ENCODE measurements at places on chromosomes 2 and 18.

DNA sequence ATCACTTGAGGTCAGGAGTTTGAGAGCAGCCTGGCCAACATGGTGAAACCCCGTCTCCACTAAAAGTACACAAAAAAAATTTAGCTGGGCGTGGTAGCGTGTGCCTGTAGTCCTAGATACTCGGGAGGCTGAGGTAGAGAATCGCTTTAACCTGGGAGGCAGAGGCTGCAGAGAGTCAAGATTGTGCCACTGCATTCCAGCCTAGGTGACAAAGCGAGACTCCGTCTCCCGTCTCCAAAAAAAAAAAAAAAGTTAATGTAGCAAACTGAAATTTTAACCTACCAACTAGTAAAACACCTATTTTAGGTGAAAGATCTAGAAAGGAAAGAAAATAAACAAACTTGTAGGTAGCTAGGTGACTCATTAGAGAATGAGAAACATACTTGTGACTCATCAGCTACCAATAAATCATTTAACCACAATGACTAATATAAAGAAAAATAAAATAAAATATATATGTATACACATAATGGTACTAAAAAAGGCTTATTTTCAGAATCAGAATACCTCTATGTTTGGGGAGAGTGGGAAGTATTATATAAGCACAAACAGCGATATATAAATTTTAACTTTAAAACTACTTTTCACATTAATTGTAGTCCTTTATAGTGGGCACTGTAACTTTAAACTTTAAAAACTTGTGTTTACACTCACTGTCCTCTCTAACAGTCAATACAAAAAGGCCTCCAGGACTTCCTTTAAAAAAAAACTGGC, 36.6 kb downstream of the DARS1 start:
- no peak for DNase-seq

DNA sequence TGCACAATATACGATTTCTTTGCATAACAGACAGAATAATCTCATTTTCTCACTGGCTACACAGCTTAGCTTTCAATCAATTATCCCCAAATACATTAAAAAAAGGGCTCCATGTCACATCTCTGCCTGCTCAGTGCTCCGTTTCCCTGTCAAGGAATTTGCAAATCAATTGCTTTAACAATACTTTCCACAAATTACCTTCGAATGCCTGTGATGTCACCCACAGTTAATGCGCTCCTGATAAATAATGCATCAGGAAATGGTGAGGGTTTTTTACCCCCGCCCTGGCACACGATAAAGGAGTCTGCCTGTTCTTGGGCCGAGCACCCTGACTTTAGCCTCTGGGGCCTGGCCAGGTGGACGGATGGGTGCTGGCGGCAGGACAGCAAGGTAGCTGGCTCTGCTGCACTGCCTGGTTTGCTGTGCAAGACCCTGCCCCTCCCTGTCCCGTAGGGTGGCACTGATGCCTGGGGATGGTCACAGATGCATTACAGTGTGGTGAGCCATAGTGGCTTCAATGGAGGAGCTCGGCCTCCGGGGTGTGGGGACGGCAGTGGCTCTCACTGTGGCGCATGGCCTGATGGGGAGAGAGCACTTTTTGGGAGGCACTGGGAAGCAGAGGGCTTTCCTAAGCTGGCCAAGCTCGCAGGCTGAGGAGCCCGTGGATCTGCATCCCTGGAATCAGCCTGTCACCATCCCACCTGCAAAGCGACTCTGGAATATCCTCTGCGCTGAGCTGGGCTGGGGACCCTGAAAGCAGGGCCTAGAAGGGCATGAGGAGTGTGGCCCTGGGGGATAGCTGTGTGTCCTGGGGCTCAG, 88.3 kb upstream of the HS6ST1 start:
- no peak for DNase-seq

DNA sequence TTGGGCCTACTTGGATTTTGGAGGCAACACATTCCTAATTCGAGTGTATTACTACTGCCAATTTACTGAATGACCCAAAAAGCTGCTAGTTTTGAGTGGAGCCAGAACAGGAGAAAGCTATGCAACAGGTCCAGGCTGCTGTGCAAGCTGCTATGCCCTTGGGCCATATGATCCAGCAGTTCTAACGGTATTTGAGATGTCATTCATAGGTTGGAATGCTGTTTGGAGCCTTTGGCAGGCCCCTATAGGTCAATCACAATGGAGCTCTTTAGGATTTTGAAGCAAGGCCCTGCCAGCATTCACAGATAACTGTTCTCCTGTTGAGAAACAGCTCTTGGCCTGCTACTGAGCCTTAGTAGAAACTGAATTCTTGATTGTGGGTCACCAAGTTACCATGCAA, 368.7 kb downstream of the CDH19 start:
- DNase-seq = no peak

GRCh38 chr2:175234153-175234552, 52.6 kb upstream of the ATP5MC3 start:
- no peak for DNase-seq

- no peak for DNase-seq
Measured at GRCh38 chr2:196601430-196602306, 37.8 kb upstream of the CCDC150 start.

GRCh38 chr2:204197336-204198005, 260.9 kb downstream of the ICOS start:
- DNase-seq = no peak

- no peak for DNase-seq
Measured at GRCh38 chr2:3097804-3098203, 279.8 kb downstream of the EIPR1 start.

Data from stimulated activated CD8-positive, alpha-beta memory T cell treated with anti-CD3 and anti-CD28 coated beads, Interleukin-7, amount 100 ng/mL, for 1 hour (primary cell).